NCI-H460 (cell line): ENCODE measurements at places on chromosomes 4 and X.
A peak's percentile ranks its signal among the peaks of the same experiment; 100 is the strongest.

DNA sequence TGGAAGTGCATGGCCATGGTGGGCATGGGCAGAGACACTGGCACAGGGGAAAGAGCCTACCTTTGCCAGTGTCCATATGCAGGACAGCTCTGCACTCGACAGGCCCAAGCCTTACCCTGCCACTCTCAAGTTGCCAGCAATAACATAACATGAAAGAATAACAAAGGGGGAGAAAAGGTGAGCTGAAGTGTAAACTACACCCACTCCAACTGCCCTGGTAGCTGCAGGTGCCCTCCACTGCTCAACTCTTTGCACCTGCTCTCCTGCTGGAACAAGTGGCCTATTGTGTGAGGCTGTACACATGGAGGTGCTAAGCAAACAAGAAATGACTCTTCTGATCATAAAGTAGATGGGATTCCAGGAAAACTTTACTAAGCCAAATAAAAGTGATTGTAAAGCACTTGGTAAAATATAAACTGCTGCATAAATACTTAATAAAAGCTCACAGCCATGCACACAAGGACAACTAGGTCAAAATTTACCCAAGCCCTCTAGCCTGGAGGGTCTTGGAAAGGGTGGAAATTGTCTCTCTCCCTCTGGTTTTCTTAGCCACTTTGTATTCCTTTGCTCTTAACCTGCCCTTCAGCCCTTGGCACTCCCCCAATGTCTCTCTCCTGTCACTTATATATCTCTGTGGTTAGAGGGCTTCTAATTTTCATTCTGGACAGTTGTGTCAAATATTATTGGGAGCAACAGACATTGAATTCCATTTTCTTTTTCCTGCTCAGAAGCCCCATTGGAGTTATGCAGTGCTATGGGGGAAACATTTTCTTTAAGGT is 261.2 kb upstream of the GPC4 start:
- no peak for DNase-seq

GRCh38 chr4:38223782-38224236 is 263.6 kb downstream of the PTTG2 start:
- no peak for DNase-seq

DNA sequence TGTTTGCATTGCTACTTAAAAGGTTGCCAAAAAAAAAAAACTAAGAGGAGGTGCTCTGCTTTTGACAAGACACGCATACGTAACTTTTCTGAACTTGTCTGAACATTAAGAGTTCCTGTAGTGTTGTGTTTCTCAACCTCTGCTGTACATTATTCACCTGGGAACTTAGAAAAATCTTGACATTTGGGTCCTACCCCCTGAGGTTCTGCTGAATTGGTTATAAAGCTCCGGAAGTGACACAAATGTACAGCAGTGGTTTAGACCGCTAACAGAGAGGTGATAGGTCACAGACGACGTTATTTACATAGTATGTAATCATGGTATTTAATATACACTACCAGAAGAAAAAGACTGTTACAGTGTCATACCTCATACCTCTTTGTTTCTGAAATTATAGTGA is 61.1 kb downstream of the CPEB2 start:
- no peak for DNase-seq

- no peak for DNase-seq
These were observed 8.3 kb upstream of the RAP2C start for GRCh38 chrX:132227383-132228112.

DNA sequence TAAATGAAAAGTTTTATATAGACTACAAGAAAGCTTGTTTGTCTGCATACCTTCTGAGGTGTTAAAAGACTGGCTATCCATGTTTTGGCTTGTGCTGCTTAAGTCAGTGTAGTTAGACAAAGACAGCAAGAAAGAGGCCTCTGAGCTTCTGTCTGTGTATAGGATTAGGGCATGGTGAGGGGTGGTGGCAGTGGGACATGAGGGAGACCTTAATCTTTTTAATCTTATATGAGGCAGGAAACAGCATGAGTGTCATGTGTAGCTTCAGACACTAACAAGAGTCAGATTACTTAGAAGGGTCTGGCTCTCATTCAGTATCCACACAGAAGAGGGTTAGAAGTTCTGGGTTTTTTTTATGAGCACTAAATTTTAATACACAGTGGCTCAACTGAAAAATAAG is 213.3 kb downstream of the GABRG1 start:
- DNase-seq, result no peak

- no peak for DNase-seq
These were observed 225.8 kb upstream of the SPRY1 start for GRCh38 chr4:123170843-123171242.

DNA sequence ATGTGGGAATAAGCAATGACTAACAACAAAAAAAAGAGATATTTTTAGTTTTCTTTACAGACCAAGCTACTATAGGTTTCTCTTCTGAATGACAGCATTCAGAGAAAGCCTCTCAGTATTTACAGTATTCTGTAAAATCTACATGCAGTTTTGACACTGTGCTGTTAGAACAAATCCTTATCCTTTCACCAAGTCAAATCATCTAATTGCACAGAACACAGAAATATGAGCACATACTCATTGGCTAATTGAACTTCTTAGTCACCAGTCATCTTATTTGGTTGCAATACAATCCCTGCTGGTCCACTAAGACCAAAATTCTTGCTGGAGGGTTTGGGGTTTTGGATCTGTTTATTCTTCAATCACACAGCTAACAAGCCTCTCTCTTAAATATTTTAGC is 5.7 kb downstream of the ACOT9 start:
- DNase-seq, result no peak

DNA sequence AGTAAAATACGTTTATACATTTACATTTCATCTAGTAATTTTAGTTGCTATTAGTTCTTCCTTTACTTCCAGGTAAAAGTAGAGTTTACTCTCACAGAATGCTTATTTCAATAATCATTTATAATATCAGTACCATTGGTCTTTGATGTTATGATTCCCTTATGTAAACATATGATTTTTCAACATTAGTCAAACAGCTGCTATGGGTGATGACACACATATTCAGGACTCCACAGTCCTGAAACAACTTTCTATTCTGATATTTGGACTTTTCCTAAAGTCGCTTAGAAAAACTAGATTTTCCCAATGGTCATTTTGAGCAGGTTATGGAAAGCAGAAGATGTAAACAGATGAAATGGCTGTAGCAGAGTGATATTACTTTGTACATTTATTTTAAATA is 369.8 kb downstream of the UNC5C start:
- DNase-seq, result no peak

GRCh38 chr4:168841000-168841671 is 168.9 kb downstream of the CBR4 start:
- no peak for DNase-seq

GRCh38 chrX:19064175-19064574 is 58.1 kb downstream of the ADGRG2 start:
- DNase-seq, result peak; percentile 78

DNA sequence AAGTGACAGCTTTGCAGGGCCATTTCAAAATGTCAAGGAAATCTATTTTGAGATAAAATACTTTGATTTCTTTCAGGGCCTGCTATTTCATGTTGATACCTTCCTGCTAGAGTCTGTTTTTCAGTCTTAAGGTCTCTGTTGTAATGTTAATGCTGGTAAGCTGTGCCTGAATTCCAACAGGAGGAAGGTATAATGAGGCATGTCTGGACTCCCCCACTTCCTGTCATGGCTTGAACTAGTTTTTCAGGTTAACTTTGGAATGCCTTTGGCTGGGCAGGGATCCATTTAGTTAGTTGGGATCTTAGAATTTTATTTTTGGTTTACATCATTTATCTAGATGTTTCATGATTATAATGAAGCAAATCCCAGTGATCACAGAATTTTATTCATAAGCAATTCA is 279.0 kb downstream of the CFAP47 start:
- no peak for DNase-seq

- DNase-seq, result no peak
These were observed 285.5 kb upstream of the PCDH7 start for GRCh38 chr4:30434656-30435055.

DNA sequence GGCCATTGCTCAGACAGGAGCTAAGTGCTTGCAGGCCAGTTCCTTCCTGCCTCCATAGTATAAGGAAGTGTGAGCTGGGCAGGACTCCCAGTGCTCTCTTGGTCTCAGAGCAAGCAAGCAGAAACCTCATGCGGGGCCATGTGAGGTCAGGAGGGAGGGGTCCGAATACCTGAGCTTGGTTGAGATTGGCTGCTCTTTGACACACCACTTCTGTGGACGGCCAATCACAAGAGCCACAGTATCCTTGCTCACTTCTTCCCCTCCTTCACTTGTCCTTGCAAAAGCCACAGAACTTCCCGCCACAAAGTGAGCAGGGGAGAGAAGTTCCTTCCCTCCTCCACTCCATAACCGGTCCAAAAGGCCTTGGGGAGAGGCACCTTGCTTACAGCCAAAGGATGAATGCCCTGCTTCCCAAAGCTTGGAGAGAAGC is 56.7 kb downstream of the PRPS1 start:
- DNase-seq, result no peak

GRCh38 chrX:2500091-2500802 is 529 bp downstream of the DHRSX start:
- DNase-seq, result peak; percentile 45

- DNase-seq, result no peak
These were observed 94.9 kb upstream of the UNC5C start for GRCh38 chr4:95643627-95644026.

- no peak for DNase-seq
These were observed 604.4 kb downstream of the ARAP2 start for GRCh38 chr4:35639929-35640328.

GRCh38 chrX:16155581-16156096 is 11.6 kb upstream of the MAGEB17 start:
- no peak for DNase-seq

DNA sequence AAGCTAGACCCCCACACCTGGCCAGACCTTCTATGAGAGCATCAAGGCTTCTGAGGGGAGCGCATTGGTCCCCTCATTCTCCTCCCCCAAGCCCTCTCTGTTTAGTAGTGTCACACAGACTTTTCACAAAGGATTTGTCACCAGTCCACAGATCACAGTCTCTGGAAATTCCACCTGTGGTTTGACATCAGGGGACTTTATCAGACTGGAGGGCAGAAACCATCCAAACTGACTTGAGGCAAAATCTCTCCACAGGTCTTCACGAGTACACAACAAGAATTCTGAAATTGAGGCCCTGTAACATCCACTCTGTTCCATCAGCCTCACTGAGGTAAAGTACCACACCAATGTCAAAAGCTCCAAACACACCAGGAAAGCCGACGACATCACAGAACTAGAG is 112.5 kb downstream of the SH3KBP1 start:
- no peak for DNase-seq

DNA sequence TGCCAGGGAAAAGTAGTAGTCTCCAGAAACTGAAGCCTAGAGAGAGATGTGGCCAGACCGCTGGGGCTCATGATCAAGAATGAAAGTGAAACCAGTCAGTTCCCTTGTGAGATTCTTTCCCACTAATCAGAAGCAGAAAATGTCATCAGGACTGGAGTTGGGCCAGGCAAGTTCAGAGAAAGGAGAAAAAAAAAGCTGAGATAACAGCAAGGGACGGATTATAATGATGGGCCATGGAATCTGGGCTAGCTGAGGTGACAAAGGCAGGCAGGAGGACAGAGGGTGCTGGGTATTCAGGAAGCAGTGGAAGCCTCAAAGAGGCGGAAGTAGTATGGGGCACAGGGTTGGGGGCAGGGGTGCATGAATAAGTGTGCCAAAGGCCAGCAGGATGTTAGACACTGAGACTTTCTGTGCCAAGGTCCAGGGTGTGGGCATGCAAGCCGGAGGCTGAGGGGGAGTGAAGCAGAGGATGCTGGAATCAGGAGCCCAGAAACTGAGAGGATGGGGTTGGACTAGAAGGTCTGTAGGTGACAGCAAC is 2.5 kb downstream of the CXorf38 start:
- DNase-seq, result no peak

GRCh38 chrX:8147226-8147625 is 23.8 kb downstream of the VCX2 start:
- no peak for DNase-seq

DNA sequence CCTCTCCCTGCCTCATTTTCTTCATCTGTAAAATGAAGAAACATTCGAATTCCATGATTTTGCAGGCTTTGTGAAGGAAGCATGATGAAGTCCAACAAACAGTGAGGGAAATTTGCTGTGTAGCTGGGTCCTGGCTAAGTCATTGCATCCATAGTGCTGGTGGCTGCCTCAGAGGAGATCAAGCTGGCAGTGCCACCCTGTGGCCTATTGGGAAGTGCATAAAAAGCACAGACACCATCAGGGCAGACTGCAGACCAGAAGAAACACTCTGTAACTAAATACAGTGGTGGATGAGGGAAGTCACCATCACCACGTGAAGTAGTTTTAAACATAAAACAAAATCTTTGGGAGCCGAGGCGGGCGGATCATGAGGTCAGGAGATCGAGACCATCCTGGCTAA is 40.7 kb upstream of the DDX3X start:
- peak; percentile 20 for DNase-seq

DNA sequence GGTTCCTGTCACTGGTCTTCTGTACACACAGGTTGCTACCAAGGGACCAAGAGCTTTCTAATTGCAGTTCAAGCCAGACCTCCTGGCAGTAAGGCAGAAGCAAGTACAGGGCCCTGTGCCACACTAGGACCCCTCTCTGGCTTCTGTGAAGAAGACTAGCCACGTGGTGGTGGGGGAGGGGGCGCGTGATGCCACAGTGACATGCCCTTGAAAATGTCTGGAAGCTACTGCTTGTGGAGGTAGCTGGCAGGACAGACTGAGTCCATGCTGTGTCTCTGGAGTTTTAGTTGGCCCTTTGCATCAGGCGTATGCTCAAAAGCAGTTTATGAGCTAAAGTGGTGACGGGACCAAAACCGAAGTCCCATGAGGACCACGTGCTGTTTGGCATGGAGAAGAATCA is 50.9 kb downstream of the RTL5 start:
- DNase-seq, result no peak

DNA sequence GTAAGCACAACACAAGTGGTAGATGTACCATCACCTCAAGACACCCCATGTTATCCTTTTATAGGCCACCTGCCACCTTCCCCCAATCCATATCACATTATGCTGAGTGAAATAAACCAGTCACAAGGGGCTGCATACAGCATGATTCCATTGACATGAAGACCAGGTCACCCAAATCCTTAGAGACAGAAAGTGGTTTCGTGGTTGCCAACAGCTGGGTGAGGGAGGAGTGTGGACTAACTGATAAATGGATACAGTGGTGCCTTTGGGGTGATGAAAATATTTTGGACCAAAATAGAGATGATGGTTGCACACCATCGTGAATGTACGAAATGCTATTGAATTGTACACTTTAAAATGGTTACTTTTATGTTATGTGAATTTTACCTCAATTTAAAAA is 65.7 kb upstream of the DMD start:
- DNase-seq, result no peak

DNA sequence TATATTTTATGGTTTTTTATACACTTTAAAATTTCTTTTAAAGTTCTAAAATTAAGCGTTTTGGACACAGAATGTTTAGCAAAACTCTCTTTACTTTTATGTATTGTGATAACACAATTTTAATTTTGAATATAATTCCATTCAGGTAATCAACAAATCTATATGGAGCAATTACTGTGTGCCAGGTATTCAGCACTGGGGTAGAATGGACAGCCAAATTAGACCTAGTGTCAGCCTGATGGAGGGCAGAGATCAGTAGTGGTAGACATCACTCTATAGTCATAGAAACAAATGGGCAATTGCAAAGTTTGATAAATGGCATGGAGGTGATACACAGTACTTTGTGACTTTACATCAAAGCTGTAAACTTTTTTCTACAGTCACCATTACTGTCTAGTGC is 41.8 kb upstream of the UNC5C start:
- no peak for DNase-seq

- no peak for DNase-seq
These were observed 311 bp downstream of the RNF113A start for GRCh38 chrX:119871245-119871598.
